A549 (cell line): ENCODE measurements at places on chromosomes 7 and 10. TPM values are rescaled to one million over a fixed set of nuclear protein-coding genes. Genes with fewer than 3 reads are reported as not detected.

DNA sequence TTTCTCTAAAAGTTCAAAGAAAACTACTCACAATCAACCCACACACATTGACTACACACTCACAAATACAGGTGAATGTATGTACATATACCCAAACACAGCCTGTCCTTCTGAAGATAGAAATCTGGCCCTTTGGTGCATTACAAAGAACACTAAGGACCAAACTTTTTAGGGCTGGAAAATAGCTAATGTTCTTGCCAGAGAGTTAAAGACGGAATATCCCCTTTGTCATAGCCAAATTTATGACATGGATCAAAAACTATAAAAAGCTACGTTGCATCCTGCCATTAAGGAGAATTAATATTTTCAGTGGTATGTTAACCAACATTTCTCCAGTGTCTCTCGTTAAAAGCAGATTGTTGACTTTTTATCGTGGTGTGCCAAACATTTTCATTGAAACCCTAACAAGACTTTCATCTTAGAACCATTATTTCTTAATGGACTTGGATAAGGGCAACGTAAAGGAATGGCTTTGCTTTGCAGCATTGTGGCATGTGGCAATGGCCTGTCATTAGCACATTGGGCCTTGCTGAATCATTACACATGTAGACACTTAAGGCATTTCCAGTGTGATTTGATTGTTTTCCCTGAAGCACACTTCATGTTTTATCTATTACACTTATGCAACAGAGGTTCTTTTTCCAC, 150.9 kb upstream of the MEOX2 start:
- DNase-seq = no peak

DNA sequence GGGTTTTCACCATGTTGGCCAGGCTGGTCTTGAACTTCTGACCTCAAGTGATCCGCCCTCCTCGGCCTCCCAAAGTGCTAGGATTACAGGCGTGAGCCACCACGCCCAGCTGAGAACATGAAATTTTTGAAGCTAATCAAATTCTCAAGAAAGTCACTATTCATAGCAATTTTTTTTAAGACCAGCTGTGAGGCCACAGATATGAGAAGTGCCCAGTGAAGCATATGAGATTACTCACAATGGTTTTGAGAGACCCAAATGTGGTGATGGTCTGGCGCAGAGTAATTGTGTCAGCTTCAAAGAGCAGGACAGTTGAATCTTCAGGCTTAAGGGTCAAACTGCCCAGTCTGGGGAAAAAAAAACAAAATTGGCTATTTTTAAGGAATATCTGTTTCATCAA, 16.2 kb downstream of the NCOA4 start:
- DNase-seq = no peak

DNA sequence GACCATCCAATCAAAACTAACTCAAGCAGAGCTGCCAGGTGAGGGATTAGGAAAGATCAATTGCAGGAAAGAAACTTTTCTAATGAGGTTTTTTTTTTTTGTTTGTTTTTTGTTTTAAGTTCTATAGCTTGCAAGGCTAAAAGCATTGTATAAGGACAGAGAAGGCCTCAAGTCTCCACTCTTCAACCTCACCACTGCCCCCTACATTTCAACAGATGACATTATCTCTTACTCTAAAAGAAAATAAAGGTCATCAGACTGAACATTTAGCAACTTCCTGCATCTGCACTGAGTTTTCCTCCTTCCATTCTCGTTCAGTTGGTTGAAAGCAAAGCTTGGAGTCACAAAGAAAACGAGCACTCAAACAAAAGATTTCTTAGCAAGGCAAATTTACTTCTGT, 45.2 kb upstream of the EXOC4 start:
- DNase-seq = no peak

The DNAH11 gene
- 0.01 to 0.20 TPM (median 0.03 TPM) in 3 replicates for polyA plus RNA-seq

The CCL26 gene
- polyA plus RNA-seq = 11.6 to 16.3 TPM (median 13.6 TPM) in 3 replicates

The DNAJC1 gene
- polyA plus RNA-seq = 17.6 to 19.3 TPM (median 19.2 TPM) in 3 replicates

DNA sequence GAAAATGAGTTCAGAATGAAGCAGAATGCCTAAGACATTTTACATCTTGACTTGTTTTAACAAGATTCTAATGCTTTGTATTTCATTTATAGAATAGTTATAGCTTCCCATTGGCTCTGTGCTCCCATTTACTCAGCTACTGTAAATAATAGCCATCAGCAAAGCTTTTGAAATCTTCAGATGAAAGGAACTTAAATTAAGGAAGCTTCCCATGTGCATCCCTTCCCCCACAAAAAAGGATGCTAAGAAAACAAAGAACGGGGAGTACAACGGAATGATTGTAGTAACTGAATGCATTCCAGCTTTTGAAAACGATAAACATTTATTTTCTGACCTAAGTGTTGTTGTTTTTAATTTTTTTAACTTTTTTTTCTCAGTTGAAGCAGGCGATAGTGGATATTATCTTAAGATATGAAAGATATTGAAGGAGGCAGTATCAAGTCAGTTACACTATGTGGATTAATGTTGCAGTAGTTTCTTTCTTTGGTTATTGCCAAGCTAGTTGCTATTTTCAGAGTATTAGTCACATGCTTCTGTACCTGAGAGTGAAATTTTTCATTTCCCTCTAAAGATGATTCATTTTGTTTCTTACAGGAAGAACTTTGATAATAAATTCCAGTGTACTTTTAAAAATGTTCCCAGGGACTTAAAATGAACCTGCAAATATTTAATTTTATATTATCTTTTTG, 129.2 kb downstream of the KCND2 start:
- DNase-seq = no peak

GRCh38 chr10:80186364-80187012, 18.8 kb downstream of the ANXA11 start:
- no peak for DNase-seq
